ENCODE measurements at places on chromosomes 4 and X. TPM values are rescaled to one million over a fixed set of nuclear protein-coding genes. Genes with fewer than 3 reads are reported as not detected.

Gene ARMCX2
- total RNA-seq, result 26.4 TPM

Gene SULT1E1
- total RNA-seq, result 0.41 TPM

Gene TRAM1L1
- 9.5 TPM for total RNA-seq

- no peak within 1 kb of the TSS for H3K27ac ChIP-seq
- H3K4me1 ChIP-seq, result no peaks in the 10 kb centered on the region
- H3K36me3 ChIP-seq, result no peaks in the 10 kb centered on the region
- DNase-seq, result no peak
- no peak within 1 kb of the TSS for H3K4me3 ChIP-seq
Observed at GRCh38 chrX:71111141-71111843, at the start of gene IL2RG. IL2RG (minus strand) TSS chrX:71111577; CDS start chrX:71111539, 38 bp downstream.

DNA sequence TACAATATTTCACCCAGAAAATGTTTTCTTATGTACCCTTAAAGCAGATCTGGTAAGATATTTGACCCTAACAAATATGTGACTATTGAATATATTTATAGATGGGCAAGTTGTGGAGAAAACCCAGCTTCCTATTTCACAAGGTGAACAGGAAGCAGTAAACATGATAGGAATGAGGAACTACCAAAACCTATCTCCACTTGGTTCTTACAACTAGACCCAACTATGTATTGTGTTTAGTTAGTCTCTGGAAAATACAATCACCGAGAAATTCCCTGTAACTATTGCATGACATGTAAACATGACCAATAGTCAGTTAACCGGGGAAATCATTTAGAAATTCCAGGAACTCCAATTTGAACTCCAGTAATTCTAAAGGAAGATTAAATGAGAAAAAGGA lies 8.4 kb upstream of the RXFP1 start:
- no peak overlapping the region for H3K27ac ChIP-seq
- H3K4me1 ChIP-seq, result no peaks in the 10 kb centered on the region
- no peak for DNase-seq

DNA sequence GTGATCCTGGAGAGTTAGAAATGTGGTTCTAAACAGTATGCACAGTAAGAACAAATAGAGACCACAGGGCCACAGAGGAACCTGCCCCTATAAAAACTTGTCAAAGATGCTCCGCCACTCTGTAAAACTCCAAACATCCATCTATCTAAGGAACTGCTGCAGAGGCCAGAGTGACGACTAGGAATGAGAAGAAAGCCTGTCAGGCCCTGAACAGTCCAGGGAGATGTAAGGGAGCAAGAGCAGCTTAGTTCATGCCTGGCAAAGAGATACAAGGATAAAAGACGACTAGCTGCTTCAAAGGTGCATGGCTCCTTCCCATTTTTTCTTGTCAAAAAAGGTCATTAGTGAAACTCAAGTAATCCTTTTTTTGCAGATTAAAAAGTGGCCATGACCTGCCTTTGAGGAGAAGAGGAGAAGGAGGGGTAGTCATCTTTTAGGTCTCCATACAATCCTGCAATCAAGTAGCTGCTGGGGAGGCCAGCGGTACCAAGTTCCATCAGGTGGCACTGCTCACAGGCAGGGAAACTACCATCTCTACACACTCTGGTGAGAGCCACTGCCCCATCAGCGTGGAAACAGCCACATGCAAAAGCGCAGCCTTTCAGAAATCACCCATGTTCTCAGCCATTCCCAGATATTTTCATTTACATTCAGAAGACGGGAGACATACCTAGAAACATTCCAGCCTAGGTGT lies 162.1 kb downstream of the TSPAN5 start:
- no peak overlapping the region for H3K4me3 ChIP-seq
- no peaks in the 10 kb centered on the region for H3K27me3 ChIP-seq
- H3K27ac ChIP-seq, result no peak overlapping the region
- no peak for DNase-seq
- no peaks in the 10 kb centered on the region for H3K36me3 ChIP-seq

GRCh38 chrX:636981-637659 lies 6.5 kb downstream of the SHOX start:
- H3K36me3 ChIP-seq, result no peaks in the 10 kb centered on the region
- no peak overlapping the region for H3K27ac ChIP-seq
- H3K27me3 ChIP-seq, result peaks cover 28% of the 10 kb centered on the region
- no peak overlapping the region for H3K4me3 ChIP-seq
- no peaks in the 10 kb centered on the region for H3K4me1 ChIP-seq
